ENCODE measurements at places on chromosomes 2 and 18.

GRCh38 chr2:21371499-21372003 is 247.8 kb downstream of the TDRD15 start:
- DNase-seq = no peak

GRCh38 chr2:102166189-102166845 is 20.5 kb upstream of the IL1RL2 start:
- DNase-seq = no peak

DNA sequence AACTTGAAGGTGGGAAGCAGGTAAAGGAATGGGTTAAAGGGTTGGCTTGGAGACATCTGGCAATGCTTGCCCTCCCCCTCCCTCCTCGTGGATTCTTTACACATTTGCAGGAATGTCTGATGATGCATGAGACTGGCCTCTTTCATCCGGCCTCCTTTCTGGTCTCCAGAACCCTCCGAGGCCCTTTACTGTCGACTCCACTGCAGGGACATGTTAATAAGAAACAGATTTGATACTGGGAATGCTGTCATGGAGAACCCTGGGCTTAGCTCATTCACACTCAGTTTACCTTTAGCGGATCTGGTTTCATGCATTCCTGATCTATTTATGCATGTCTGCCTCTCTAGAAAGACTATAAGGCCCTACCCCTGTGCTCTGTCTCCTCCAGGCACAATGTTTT is 238.7 kb downstream of the TGIF1 start:
- no peak for DNase-seq

- DNase-seq = no peak
Observed at GRCh38 chr2:133169274-133169912, 398.9 kb downstream of the NCKAP5 start.

- DNase-seq = no peak
Observed at GRCh38 chr2:46508312-46508711, 28.9 kb downstream of the TMEM247 start.

- DNase-seq = no peak
Observed at GRCh38 chr2:207133458-207133819, 32.3 kb downstream of the KLF7 start.

All from left colon (tissue), 2 donors.